ENCODE measurements at places on chromosomes 5 and 9. TPM values are rescaled to one million over a fixed set of nuclear protein-coding genes. Genes with fewer than 3 reads are reported as not detected.

- DNase-seq = no peak
Observed at GRCh38 chr5:23648656-23649055, 141.2 kb downstream of the PRDM9 start.

- peak; percentile 33 for DNase-seq
Observed at GRCh38 chr9:13568841-13569601, 289.5 kb upstream of the MPDZ start.

GRCh38 chr9:92780206-92780605 lies 15.6 kb upstream of the BICD2 start:
- no peak for DNase-seq

Gene PCDHAC2
- total RNA-seq = 5.4 TPM

Gene KCNIP1
- 0.24 TPM for total RNA-seq

Gene PCA3
- total RNA-seq = not detected

Gene PIP5KL1
- total RNA-seq = 11.6 TPM

Measured in H9 (cell line).